Amygdala (tissue), 56 donors: ENCODE measurements at places on chromosomes 11 and 22.
A peak's percentile ranks its signal among the peaks of the same experiment; 100 is the strongest.

DNA sequence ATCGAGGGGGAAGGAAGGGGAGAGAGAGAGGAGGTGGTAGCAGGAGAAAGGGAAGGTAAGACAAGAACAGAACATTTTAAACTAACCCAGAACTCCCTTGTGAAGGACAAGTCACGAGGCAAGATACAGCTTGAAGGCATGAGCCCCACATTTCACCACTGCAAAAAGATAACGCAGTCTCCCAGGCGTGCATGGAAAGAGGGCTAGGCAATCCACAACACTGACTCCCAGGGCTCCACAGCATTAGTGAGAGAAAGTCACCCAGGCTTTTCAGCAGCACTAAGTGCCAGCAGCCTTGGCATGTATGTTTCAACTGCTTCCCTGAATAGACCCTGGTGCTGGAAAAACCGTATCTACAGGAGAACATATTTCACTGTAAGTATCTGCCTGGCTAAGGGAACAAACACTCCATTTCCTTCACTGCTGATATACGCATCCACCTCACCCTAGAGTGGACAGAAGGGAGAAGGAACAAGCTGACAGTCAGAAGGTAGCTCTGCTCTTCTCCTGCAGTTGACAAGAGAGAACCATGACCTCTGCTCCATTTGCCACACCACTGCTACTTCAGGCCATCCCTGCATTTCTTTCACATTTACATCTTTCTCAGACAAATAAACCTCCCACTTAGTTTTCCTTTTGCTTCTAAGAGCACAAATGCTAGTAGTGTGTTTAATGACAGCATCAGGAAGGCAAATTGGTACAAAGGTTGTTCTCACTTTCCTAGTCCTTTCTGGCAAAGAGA lies 87.9 kb downstream of the AMBRA1 start:
- DNase-seq, result no peak

- no peak for DNase-seq
Observed at GRCh38 chr11:1277936-1278512, 31.4 kb downstream of the TOLLIP start.

DNA sequence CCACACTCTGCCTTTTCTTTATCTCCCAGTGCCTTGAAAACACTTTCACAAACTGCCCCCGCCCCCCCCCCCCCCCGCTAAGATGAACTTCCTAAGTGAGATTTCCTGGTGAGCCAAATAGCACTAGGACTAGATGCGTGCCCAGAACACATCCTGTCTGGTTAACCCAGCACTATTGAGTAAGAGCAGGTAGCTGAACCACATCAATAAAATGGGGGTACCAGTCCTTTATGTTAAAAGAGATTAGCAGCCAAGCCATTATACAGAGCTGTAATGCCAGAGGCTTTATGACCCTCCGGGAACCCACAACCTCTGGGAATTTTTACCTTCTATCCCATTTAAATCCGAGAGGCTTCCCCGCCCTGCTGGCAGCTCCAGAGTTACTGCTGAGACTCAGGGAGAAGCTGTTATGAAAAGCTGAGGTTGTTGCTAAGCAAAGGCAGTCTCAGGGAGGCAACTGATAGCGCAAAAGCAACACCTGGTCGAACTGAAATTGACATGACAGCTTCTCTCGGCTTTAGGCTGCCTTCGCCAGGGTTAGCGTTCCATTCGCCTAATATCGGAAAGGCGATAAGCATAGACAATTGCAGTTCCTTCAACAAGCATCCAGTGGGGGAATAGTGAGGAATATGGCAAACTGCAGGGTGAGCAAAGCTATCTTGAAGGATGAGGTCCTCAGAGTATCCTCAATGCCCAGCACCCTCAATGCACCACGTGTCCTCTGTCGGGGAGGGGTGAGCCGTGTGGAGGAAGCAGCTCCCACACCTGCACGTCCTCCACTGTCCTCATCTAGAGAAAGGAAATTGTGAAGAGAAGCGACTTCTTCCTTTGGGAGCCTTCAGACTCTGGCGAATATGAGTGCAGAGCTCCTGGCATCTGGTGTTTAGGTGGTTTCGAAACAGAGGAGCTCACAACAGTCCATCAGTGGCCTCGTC lies 977.0 kb downstream of the NTM start:
- DNase-seq, result no peak

GRCh38 chr11:73143126-73143838 lies 1.2 kb upstream of the FCHSD2 start:
- DNase-seq, result no peak

DNA sequence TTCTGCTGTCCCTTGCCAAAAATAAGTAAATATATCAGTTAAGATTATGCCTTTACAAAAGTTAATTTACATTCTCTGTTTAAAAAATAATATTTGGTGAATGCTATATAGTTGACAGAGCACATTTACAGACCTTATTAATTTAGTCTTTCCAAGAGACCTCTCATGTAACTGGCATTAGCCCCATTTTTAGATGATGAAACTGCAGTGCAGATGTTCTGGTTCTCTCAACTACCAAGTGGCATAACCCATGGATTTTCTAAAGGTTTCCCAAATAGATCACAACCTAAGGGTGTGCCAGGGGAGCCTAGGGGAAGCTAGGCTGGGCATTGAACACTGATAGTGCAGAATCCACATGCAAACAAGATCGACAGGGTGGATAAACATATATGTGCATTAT lies 88.5 kb downstream of the RNF169 start:
- no peak for DNase-seq

DNA sequence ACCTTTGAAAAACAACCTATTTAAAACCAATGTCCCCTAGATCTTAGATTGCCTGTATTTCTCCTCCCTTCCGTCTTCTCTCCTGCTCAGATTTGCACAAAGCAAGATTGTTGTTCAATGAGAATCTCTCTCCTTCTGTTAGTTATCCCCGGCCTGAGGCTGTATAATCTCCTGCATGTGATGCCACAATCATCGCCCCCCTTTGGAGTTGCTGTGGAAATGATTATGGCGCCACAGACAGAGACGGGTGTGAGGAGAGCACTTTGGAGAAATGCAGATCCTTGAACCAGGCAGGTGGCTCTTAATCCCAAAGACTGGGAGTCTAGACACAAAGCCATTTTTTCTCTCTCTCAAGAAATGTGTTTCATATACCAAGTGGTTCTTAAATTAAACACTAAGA lies 941.3 kb downstream of the OPCML start:
- DNase-seq, result no peak

DNA sequence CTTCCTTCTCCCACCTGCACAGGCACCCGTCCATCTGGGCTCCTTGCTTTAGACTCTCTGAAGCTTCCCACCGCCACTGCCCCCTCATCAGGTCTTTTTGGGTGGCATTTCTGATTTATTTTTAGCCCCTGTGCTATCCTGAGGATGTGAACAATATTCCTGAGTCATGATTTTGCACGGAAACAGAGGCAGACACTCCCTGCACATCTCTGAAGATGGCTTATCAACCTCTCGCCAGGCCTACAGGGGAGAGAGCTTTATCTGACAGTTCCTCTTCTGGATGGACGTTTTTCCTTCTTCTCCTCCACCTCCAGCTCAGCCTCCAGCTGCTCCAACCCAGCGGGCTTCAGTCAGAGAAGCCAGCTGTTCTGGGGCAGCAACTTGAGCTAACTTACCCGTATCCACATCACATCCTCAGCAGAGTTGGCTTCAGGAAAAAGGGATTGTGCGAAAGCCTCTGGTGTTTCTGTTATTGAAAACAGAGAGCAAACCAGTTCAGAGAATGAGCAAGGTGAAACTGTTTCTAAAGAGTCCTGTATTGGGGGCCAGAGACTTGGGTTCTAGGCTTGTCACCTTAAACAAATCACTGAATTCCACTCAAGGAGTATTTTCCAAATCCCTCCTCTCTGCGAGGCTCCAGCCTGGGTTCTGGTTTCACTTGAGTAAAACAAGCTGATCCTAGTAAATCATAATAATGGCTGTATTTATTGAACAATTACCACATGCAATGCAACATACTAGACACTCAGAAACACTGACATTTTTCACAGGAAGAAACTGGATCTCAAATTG lies 33.1 kb upstream of the ETS1 start:
- DNase-seq, result no peak

DNA sequence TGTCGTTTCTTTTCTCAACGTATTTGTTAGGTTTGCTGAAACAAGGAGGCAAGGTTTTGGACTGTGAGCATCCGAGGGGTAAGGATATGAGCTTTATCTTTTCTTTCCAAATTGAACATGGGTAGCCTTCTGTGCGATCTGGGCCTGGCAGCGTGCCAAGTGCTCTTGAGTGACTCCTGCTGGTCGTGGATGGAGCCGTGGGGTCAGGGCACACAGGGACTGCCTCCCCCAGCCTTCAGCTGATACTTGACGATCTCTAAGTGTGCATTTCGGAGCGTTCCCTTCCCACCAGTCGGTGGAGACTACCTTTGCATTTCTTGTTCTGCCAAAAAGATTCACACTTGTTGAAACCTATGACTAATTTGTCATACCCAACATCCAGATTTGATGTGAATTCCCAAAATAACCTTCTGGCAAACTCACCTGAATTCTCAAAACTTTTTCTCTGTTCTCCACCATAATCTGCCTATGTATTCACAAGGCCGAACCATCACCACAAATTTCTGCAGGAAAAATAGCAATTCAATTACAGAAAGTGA lies 40.1 kb upstream of the CLMP start:
- DNase-seq, result peak; percentile 23

DNA sequence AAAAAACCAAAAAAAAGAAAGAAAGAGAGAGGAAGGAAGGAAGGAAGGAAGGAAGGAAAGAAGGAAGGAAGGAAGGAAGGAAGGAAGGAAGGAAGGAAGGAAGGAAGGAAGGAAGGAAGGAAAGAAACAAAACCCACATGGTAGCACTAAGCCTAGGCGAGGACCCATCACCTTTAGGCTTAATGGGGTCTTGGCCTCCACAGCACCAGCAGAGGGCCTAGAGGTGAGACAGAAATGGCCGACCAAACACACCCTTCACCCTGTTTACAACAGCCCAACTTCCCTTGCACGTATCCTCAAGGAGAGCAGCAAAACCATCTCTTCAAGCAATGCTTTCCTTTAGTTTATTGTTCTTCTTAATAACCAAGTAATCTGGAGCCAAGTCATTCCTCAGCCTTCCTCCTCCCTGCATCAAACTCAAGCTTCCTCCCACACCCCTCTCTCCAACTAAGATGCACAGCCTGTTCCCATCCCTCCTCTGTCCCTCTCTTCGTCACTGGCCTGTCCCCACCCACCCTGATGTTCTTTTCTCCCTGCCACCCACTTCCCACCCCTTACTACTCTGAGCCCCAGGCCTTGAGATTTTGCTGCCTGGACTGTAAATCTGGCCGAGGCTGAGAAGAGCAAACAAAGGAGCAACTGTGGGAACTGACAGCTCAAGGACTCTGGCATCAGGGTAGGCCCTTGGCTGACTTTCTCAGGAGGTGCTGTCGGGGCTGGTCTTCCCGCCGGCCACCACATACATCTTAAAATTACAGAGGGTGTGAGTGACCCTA lies 26.0 kb downstream of the POU2AF1 start:
- DNase-seq, result no peak

DNA sequence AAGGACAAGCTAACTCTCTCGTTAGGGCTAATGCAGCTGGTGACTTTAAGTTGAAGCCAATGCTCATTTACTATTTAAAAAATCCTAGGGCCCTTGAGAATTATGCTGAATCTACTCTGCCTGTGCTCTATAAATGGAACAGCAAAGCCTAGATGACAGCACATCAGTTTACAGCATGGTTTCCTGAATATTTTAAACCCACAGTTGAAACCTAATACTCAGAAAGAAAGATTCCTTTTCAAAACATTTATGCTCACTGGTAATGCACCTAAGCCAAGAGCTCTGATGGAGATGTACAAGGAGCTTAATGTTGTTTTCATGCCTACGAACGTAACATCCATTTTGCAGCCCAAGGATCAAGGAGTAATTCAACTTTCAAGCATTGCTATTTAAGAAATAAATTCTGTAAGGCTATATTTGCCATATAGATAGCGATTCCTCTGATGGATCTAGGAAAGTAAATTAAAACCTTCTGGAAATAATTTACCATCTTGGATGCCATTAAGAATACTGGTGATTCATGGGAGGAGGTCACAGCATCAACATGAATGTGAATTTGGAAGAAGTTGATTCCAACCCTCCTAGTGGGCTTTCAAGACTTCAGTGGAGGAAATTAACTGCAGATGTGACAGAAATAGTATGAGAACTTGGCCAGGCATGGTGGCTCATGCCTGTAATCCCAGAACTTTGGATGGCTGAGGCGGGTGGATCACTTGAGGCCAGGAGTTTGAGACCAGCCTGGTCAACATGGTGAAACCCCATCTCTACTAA lies 14.5 kb downstream of the XNDC1N start:
- DNase-seq, result no peak

GRCh38 chr11:78045851-78046485 lies 17.7 kb upstream of the THRSP start:
- peak; percentile 23 for DNase-seq

DNA sequence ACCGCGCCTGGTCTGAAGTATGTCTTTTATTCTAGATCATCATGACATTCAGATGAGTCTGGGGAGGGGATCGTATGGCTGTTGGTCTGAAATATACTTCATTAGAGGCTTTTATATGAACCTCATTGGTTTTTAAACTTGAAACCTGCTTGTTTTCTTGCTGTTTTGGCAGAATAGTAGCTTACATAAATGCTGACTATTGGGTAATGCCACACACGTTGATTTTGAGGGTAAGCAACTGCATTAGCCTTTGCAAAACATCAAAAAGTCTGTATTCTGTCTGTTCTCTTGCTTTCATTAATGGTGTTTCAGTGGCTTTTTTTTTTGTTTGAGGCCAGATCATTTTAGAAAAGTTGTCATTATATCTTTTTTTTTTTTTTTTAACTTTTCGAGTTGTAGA lies 14.2 kb downstream of the PPME1 start:
- DNase-seq, result no peak

DNA sequence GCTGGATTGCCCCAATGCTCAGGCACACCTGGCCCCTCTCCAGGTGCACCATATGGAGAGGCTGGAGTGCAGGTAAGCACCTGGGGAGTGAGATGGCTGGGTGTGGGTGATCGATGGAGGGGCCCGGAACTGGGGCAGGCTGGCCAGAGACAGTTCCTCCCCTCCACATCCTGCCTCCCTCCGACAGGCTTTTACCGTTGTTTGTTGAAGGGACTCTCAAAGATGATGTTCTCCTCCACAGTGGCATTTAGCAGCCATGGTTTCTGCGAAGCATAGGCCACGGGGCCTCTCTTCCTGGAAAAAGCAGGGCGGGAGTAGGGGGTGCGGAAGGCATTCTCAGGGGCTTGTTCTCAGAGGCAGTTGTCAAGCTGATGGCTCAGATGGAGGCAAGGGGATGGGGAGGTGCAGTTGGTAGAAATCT lies 25.9 kb upstream of the KCNJ11 start:
- no peak for DNase-seq
